CD4-positive, alpha-beta T cell treated with Interferon gamma for 1 hour (primary cell): ENCODE measurements at places on chromosomes 3 and 15.
A peak's percentile ranks its signal among the peaks of the same experiment; 100 is the strongest.

- DNase-seq = no peak
Measured at GRCh38 chr3:14524920-14525660, 15.1 kb downstream of the GRIP2 start.

DNA sequence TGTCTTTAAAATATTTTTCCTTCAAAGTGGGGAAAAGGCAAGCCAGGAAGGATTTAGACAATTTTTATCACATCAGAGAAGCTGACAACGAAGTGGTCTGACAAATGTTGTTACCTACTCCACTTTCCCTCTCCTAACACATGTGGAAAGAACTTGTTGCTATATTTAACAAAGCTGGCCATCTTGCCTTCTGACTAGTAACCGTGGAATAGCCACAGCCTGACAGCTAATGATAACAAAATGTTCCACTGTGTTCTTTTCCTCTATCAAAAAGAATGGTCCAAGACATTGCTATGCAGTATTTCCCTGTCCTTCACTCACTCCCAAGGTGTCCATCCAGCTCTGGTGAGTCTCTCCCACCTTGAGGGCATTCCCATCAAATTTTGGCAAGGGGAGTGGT, 481.4 kb upstream of the THBS1 start:
- DNase-seq = no peak

- no peak for DNase-seq
Measured at GRCh38 chr15:32029862-32030781, at the start of gene CHRNA7. Gene CHRNA7, plus strand, starts transcription at chr15:32030515. Its CDS starts 80 bp downstream, at chr15:32030595.

GRCh38 chr3:184764191-184764590, 47.8 kb upstream of the VPS8 start:
- no peak for DNase-seq

DNA sequence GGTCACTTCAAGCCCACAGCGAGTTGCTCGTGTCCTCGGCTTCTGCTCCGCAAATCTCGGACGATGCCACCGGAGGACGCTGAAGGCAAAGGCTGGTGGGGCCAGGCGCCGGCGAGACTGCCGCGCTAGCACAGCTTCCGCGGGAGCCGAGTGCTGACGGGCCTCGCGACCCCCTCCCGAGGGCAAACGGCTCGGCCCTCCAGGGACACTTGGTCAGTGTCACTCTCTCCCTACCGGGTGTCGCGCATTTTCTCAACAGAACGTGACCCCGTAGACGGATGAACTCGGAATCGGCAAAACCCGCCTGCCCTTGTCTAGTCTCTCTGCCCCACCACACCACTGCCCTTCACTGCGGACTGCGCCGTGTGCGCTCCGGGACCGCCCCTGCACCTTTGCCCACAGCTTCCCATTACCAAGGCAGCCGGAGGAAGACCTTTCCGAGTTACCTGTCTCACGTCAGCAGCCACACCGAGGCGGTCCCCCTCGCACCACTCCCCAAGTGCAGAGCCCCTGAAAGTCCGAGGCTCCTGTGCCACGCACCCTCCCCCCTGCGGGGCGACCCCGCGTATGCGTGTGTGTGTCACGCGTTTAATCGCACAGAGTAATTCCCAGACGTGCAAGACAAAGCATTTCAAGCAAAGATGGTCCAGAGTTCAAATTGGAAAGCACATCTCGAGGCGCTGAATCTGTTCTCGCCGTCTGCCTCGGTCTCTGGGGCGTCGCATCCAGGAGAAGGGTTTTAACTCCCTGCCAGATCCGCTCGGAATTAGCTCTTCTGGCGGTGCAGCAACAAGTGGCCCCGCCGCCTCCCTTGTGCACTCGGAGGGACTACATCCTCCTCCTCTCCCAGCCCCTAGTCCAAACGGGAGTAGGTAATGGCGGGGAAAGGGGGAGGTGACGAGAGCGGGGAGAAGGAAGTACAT, 245.0 kb upstream of the TOPAZ1 start:
- DNase-seq = no peak

DNA sequence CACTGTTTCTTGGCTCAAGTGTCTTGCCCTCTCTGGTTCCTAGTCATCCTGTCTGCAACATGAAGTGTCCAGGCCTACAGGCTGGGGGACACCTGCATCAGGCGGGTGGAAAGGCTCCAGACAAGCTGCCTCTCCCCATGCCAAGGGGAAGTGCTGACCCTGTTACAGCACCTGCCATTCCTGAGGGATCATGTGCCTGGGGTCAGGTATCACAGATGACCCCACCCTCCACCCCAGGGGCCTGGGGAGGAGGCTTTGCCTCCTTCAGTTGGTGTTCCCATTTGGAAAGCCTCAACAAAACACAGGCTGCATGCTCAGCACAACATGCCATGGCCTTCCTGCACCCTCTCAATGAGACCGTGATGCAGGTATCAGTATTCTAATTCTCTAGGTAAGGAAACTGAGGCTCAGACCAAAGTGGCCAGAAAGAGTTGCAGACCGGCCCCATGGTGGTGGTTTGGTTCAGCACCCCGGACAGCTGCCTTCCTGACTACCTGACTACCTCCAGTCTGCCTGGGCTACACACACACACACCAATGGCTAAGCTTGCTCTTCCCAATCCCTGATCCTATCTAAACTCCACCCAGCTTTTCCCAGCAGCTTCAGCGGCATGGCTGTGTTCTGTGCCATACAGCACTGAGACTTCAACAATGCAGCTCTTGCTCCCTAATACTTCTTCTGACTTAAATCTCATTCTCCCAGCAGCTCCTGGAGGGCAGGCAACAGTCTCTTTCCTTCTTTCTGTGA, 69.7 kb upstream of the LINGO1 start:
- no peak for DNase-seq

DNA sequence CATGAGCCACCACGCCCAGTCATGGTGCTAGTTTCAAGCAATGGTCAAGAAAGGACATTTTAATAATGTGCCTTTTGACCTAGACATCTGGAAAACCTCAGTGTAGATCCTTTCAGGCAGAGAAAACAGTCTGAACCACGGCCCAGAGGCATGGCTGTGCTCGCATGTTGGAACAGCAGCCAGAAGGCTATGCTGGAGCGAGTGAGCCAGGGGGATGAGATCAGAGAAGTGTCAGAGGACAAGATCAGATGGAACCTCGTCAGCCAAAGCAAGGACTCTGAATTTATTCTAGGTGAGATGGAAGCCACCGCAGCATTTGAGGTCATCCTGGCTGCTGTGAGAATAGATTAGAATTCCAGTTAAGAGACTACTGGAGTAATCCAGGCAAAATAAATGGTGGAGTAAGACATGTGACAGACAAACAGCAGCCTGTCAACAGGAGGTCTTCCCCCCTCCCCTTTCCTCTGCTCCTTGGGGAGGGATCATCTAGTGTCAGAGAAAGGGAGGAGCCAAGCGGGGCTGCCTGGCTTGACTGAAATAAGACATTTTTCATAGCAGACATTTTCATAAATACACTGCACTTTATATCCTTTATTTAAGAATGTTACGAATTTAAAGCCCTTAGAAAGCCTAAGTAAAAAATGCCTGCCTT, 40.4 kb upstream of the ACKR4 start:
- no peak for DNase-seq

GRCh38 chr3:104214937-104215336, 1151.8 kb upstream of the ALCAM start:
- DNase-seq = no peak

- DNase-seq = no peak
Measured at GRCh38 chr3:38545983-38546382, 49.8 kb downstream of the EXOG start.

GRCh38 chr3:49017971-49018706, at the start of gene DALRD3:
Gene DALRD3, minus strand, starts transcription at chr3:49018580. Its CDS starts 16 bp downstream, at chr3:49018564.
- peak; percentile 54 for DNase-seq

GRCh38 chr3:193016437-193016901, 98.8 kb upstream of the MB21D2 start:
- no peak for DNase-seq

DNA sequence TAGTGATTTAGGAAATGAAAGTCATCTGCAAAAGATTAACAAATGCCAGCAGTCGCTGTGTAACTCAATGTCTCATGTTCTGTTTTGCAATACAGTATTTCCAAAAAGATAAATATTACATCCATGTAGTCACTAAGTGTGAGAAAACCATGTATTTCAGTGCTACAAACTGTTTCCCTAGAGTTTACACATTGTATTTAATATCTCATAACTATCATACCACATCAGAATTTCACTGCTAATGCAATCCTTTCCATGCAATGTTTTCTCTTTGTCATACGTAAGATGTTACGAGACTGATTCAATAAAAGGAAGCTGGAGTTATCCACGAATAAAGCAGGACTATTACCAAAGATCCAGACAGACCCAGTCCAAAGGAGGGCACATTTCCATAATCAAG, 269.4 kb downstream of the GBE1 start:
- DNase-seq = no peak

DNA sequence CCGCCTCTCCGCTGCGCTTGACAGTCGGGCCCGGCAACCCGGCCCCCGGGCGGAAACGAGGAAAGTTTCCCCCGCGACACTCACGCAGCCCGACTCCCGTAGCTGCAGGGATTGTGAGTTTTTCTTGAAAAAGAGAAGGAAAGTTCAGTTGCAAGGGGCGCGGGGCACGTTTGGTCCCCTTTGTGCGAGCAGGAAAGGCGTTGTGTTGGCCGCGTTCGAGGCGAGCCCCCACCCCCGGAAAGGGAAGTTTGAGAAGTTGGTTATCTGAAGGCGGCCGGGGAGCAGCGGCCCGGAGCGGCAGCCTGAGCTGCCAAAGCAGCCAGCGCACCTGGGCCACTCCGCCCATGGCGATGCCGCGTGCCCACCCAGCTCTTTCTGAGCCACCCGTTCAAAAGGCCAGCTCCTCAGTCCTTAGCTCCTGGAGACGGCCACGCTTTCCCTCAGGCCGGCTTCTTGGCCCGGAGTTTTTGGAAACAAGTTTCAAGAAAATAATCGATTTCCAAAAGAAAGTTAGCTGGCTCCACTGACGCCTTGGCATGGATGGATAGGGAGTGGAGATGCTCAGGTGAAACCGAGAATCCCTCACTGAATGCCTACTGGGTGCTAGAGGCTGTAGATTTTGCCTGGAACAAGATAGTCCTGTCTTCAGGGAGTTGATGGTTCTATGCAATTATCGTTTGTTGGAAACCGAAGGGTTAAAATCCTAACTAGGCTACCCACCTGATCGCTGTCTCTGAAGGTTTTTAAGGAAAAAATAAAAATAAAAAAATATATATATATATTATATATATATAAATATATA, 832 bp downstream of the TGFBR2 start:
- DNase-seq = peak; percentile 75

GRCh38 chr15:60679256-60679655, 200.3 kb upstream of the ICE2 start:
- no peak for DNase-seq

DNA sequence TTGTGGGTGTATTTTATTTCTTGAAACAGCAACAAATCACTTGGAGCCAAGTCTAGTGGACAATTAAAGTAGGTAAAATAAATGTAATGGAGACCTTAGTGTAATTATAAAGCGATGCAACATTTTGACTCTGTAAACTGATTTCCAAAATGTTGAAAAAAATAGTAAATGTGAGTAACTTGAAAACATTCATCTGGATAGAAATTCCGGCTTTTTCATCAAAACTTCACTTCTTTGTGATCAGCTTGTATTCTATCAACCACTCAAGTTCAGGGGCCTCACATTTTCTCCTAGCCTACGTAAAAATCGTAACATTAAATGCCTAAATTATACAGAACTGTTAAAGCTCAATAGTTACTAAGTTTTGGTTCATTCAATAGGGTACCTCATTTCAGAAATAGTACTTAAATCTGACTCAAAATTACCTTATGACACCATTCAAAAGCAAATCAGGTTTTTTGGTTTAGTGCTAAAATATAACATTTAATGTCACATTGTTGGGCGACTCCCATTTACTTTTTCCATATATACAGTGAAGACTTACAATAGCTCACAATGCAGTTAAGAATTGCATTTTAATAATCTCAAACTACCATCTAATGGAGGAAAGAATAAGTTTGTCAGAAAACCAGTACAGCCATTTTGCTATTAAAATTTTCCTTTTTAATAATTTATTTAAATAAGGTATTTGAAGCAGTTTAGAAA, 12.7 kb downstream of the CCNL1 start:
- DNase-seq = no peak

- DNase-seq = no peak
Measured at GRCh38 chr15:46735115-46735514, 982.2 kb upstream of the SEMA6D start.

DNA sequence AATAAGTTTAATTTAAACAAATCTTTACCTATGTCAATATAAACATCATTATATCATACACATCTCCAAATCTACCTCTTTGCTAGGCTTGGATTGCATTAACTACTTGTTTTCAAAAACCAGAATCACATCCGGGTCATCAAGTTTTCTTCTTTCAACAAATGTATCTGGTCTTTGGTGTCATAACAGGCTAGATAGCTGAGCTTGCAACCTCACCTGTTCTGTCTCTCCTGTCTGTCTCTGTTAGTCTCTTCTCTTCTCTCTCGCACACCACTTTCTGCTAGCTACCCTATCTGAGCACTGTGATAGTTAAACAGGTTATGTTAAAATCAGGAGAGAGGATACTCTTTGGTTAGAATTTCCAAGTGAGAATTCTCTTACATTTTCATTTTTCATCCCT, 6.7 kb downstream of the FOXB1 start:
- no peak for DNase-seq

- no peak for DNase-seq
Measured at GRCh38 chr3:159604151-159604581, 384.5 kb upstream of the IL12A start.

- DNase-seq = no peak
Measured at GRCh38 chr3:109963831-109964230, 626.5 kb upstream of the DPPA4 start.

DNA sequence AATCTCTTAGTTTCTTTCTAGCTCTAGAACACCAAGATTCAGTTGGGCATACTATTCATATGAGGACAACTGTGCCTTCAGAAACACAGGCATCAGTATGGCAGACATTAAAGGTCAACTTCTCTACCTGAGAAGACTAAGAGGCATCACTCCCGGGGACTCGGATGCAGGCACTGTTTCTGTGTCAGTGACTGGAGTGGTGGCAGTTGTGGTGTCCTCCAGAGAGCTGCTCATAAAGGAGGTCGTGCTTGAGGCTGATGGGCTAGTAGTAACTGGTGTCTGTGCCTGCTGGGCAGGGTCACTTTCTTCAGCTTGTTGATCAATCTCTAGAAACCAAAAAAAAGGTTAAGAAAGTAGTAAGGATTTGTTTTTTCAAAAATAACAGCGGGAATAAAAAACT, 75.2 kb downstream of the FBXL22 start:
- no peak for DNase-seq

DNA sequence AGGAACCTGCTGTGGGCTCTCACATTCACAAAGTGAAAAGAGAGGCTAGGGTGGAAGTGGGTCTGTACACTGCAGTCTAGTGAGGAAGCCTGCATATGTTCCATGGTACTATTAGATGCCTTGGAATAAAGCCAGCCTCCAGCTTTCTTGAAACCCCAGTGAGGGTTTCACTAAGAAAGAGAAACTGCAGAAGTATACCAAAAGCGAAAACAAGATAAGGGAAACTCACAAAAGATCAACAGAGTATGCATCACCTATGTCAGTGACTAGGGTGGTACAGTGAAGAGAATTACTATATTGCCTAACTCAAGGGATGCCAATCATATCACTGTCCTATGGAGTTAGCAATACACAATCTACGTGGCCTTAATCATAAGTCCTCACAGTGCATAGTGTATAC, 212.5 kb upstream of the GADL1 start:
- no peak for DNase-seq

GRCh38 chr3:126720596-126720995, 16.6 kb downstream of the CHCHD6 start:
- no peak for DNase-seq
